ENCODE measurements at places on chromosomes 7 and 10.
A peak's percentile ranks its signal among the peaks of the same experiment; 100 is the strongest.

GRCh38 chr7:41637049-41637448 lies 65.8 kb downstream of the INHBA start:
- no peak for DNase-seq

DNA sequence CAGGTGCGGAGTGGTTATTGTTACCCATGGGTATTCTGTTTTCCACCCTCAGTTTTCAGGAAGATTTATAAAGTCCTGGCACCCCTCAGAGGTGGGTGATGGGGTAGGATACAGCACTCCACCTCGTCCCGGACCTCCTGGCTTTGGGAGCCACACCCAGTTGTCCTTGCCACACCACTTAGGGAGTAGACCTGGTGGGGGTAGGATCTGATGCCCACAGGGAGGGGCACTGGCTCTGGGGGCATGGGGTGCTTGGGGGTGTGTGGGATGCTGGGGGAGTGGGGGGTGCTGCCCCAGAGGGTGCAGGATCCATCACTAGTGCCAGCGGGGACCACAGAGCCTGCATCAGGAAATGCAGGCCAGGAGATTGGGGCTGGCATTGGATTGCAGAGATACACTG lies 4.5 kb downstream of the ZNF511 start:
- no peak for DNase-seq

DNA sequence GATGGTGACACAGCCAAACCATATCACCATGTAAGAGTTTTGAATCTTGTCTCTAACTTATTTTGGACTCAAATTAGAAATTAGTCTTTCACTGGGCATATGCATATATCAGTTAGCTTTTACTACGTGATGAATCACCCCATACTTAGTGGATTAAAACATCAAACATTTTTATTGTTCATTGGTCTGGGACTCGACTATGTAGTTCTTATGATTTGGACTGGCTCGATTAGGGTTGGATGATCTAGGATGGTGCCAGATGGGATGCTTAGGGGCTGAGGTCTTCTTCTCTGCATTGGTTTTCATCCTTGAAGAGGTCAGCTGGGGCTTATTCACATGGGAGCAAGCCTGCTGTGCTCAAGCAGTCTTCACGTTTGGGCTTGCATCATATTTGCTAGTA lies 264.9 kb downstream of the EXOC4 start:
- no peak for DNase-seq

DNA sequence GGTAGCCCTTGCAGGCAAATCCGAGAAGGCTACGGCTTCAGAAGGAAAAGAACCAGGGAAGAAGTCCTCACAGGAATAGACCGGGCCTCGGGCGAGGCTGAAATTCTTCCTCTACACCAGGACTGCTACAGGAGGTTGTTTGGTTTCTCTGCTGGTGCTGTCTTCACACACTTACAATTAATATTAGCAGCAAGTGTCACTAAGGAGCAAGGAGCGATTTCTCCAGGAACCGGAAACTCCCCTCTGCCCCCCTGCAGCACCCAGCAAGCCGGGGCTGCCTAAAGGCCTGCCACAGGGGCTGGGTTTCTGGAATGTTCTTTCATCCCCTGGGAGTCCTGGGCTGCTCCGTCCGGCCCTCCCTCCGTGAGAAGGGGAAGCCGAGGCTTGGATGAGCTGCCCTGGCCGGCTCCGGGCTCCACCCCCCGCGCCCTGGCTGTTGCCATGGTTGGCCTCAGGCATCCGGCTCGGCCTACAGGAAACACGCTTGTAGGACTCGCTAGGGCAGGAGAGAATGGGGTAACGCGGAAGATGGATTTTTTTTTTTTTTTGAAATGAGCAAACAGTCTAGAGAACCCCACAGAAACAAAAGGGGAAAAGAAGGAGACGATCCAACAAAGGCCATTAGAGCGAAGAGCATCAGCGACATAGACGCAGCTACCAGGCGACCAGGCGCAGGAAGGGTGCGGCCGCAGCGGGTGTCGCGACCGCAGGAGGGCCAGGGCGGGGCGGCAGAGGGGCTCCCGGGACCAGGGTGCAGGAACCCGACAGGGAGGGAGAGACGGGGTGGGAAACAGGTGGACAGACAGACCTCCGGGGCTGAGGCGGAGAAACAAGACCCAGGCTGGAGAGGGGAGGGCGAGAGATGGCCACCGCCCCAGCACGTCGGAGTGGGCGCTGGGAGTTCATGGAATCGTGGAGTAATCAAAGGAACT lies 33.0 kb downstream of the EN2 start:
- DNase-seq, result no peak

GRCh38 chr10:99667108-99667751 lies 7.9 kb downstream of the ENTPD7 start:
- DNase-seq, result no peak

DNA sequence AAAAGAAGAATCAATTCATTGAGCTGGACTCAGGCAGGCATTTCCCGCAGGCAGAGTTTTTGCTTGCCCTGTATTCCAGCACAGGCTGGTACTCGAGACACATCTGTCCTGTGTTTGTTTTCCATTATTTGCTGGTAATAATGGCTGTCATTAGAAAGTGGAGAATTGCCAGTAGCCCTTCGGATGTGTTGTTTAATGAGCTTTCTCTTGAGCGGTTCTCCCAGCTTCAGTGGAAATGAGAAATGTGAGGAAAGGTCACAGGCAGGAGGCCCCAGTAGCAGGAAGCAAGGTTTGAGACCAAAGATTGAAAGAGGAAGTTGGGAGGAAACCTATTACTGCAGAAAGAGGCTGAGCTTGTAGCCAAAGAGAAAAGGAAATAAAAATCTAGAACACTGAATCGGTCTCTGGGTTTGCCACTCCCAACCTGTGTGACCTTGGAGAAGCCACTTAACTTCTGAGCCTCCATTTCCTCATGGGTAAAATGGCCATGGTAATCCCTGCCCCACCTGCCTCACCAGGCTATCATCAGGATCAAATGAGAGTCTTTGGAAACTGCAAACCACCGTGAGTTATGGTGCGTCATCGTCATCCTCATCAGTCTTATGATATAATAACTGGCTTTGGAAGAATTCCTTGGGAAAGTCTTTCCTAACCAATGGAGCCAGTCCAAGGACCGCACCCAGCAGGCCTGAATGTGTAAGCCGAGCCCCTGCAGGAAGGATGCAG lies 67.7 kb downstream of the TACR2 start:
- no peak for DNase-seq

DNA sequence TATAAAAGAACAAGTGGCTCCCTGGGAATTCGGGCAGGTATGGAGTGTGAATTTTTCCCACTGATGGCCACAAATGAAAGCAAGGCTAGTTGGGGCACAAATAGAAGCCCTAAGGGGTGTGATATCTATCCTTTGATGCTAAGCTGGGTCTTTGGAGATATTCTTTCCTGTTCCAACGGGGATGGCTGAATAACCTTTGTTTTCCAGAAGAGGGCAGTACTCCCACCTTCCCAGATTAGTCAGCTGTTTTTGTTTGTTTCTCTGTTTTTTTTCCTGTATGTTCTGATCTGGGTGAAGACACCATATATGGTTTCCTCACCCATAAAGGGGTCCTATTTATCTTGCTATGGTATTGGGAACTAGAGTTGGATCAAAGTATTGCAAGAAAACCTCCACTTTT lies 947.7 kb upstream of the SORCS1 start:
- no peak for DNase-seq

GRCh38 chr10:107741971-107742370 lies 577.5 kb upstream of the SORCS1 start:
- DNase-seq, result no peak

DNA sequence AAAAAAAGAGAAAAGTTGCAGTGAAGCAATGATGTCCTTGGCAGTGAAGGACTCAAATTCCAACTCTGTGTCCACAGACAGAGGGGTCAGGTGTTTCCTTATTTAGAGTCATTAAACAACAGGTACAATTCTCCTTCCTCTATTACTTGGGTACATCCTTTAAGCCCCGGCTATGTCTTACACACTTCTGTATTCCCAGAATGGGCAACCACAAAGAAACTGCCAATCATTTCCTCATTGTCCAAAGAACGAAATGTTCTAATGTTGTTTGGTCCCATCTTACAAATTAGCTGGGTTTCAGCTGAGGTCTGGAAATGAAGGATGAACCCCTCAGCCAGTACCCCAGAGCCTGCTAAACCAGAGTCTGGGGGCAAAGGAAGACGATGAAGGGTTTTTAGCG lies 59.5 kb downstream of the GRB10 start:
- no peak for DNase-seq

DNA sequence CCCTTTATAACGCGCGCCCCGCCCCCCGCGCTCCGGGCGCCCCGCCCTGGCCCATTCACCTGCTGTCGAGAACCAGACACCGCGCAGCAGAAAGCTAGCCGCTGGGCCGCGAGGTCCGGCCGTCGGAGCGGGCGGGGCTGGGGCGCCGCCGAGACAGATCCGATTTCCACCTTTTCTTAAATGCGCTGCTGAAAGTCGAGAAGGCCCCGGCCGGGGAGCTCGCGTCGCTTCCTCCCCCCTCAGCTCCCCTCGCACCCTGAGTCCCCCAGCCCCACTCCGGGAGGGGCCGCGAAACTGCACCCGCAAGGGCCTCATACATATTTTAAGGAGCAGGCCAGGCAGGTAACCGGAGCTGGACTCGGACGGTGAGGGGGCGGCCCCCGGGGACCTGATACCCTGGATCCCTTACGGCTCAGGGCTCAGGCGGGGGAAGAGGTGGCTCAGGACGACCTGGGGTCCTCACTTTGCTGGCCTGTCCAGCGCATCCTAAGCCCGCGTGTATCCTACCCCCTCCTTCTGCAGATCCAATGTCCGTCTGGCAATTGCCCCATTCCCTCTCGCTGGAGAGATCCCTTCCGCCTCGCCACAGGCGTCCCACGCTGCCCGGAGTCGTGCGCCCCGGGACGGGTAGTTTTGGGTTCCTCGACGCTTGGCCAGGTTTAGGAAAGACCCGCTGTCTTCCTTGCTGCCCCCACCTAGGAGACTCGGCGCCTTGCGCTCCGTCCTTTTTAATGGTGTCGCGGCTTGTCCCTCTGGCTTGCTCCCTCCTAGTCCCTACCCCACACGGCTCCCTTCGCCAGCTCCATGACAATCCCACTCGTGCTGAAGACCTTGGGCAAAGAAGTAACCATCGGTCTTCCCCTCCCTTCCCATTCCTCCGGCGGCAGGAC lies 170.6 kb downstream of the UBE2H start:
- DNase-seq, result no peak

DNA sequence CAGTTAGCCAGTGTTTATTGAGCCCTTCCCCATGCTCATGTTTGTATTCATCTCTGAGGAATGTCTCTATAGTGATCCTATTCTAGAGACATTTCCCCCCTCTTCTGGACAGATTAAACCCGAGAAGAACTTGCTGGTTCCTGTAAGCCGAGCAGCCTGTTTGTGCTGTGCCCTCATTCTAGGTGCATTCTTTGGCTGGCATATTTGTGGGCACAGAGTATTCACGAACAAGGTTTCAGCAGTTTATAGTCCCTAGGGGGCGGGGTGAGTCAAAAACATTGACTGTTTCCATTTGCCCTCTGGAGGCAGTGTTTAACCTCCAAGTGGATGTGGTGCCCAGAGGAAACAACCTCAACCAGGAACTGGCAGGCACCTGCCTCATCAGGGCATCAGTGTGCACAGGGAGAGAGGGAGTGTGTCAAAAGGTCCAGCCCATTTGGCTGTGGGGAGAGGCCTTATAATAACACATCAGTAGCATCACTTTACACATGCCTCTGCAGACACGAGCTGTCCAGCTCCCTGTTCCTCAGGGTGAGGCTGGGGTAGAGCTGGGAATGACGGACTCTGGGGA lies 273.3 kb upstream of the LRGUK start:
- DNase-seq, result peak; percentile 69

DNA sequence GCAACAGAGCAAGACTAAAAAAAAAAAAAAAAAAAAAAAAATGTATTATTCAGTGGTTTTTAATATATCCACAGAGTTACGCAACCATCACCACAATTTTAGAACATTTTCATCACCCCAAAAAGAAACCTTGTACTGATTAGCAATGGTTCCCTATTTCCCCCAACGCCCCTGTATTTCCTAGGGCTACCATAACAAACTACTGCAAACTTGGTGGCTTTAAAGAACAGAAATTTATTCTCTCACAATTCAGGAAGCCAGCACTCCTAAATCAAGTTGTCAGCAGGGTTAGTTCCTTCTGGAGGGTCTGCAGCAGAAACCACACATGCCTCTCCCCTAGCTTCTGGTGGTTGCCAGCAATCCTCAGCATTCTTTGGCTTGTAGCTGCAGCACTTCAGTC lies 5.9 kb upstream of the NUP42 start:
- DNase-seq, result no peak

- DNase-seq, result no peak
Observed at GRCh38 chr7:90618876-90619275, 22.8 kb downstream of the CDK14 start.

- DNase-seq, result no peak
Observed at GRCh38 chr10:93166134-93166533, 92.4 kb downstream of the CYP26A1 start.
